ENCODE measurements at places on chromosomes 1 and 21.

DNA sequence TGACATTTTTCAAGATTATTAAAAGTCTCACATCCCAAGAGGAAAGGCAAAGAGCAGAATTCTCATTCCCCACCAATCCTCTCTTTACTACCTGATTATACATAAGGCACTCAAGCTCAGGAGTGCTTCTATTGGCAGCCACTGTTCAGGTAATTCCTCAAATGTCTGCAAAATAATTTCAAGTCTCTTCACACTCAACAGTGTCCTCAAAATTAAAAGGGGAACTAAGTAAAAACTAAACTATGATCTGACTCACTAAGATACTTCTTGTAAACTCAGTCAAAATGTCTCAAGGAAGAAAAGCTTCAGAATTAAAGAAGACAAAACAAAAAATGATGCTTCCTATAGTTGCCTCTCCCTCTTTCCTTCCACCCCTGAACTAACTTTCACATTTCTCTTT lies 135.6 kb downstream of the GPATCH2 start:
- DNase-seq = no peak

- no peak for DNase-seq
Measured at GRCh38 chr1:37476087-37476452, 1.7 kb downstream of the ZC3H12A start.

- no peak for DNase-seq
Measured at GRCh38 chr1:218783916-218784315, 389.8 kb upstream of the LYPLAL1 start.

DNA sequence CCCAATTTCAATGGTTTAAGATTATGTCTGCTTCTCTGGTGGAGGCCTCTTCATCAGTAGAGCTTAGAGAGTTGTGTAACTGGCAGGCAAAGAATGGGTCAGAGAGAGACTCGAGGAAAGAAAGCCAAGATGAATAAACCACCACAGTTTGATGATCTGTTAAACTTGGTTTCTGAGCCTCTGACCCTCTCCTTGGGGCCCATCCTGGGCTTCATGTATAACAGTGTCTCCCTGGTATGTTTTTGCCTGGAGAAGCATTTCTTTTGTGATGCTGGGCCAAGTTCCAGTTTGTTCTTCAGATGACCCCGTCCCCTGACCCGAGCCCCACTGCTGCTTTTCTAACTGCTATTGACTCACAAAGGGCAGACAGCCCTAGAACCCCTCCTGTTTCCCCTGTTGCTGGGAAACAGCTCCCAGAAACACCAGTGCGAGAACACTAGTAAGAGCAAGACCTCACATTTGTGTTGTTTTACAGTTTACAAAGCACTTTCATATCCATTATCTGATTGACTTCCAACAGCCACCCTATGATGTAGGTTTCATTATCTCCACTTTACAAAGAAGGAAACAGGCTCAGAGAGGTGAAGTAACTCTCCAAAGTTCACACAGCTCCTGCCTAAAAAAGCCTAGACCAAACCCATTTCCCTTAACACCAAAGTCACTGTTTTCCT lies 9.0 kb downstream of the CD2 start:
- no peak for DNase-seq

GRCh38 chr1:46492269-46492853 lies 2.7 kb downstream of the DMBX1 start:
- no peak for DNase-seq

DNA sequence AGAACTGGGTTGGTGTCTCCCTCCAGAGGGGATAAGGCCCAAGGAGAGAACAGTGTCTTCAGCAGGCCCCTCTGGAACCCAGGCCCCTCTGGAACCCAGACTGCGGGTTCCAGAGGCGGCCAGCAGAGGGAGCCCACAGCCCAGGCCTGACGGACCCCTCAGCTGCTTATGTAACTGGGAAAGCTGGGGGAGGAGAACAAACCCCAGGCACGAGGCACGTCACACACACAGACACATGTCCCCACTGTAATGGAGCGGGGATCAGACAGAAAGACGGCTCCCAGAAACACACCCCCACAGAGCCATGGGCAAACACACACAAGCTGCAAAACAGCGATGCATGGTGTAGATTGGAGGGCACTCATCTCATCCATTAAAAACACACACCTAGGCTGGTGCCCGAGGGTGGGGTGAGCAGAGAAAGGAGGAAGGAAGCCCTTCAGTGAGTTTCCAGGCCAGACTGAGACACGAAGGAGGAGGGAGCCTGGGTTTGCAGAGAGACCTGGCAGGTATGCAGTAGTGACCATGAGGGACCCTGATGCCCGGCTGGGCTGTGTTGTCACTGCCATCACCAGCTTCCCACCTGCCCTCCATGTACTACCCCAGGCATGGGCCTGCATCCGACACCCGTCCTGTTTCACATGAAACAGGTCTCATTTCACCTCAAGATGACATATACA lies 2.8 kb upstream of the IGSF8 start:
- peak; percentile 45 for DNase-seq

GRCh38 chr1:8021676-8022266 lies 4.3 kb downstream of the ERRFI1 start:
- no peak for DNase-seq

- no peak for DNase-seq
Measured at GRCh38 chr1:56550138-56550858, 29.1 kb downstream of the PLPP3 start.

- no peak for DNase-seq
Measured at GRCh38 chr1:6918186-6918924, 133.1 kb downstream of the CAMTA1 start.

DNA sequence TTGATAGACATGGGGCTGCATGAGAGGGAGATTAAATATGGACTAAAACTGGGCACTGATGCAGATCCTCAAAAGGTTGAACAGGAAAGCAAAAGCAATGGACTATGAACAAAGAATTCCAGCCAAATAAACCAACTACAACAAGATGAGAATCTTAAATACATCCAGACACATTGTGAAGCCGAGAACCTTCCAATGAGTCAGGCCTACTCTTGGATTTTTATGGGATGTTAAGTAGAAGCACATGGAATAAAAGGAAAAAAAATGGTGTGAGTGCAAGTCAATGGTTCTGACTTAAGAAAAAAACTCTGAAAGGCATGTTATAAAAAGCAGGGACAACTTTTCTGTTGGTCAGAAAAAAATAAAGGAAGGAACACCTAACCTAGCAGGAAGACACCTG lies 227.2 kb downstream of the DPYD start:
- DNase-seq = no peak

DNA sequence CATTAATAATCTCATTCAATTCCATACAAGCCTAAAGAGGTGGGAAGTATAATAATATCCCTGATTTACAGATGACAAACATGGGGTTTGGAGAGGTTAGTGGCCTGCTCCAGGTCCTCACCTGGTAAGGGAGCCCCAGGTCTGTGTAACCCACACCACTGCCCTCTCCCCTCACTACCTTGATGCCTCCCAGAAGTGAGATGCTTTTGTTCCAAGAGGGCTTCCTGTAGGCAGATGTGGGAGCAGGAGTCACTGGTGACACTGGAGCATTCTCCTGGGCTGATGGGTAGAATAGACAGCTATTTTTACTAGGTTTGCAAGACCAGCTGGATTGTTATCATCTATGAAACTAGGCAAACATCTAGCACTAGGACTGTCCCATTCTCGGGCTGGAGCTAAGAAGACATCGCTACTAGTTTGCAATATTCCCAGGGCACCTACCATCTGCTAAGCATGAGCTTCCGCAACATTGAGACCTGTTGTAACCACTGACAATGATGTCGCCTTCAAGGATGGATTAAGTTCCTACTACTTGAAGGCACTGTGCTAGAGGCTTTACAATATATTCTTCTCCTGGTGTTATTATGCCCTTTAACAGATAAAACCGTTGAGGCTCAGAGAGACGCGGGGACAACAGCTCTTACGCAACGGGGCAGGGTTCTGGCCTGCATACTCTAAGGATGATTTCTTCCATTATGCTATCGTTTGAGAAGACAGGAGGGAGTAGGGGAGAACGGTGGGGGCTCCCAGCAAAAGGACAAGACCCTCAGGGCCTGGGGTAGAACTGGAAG lies 35.0 kb downstream of the BATF3 start:
- no peak for DNase-seq

DNA sequence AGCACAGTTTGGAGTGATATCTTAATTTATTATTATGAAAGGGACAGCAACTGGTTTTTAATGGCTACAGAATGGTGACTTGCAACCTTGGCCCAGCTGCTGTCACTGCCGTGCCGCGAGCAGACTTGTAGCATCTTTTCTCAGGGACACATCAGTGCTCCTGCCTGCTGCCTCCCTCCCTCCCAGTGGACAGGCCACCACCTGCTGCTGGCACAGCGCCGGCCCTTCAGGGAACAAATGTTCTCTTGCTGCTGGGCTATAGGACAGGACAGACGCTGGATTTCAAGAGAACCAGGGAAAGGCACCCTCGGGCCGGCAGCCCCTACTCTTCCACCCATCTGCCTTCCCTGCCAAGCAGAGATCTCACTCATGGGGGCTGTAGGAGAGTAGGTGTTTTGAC lies 413.8 kb upstream of the NFIA start:
- no peak for DNase-seq

GRCh38 chr1:26121854-26122773 lies 10.5 kb downstream of the PDIK1L start:
- DNase-seq = no peak

DNA sequence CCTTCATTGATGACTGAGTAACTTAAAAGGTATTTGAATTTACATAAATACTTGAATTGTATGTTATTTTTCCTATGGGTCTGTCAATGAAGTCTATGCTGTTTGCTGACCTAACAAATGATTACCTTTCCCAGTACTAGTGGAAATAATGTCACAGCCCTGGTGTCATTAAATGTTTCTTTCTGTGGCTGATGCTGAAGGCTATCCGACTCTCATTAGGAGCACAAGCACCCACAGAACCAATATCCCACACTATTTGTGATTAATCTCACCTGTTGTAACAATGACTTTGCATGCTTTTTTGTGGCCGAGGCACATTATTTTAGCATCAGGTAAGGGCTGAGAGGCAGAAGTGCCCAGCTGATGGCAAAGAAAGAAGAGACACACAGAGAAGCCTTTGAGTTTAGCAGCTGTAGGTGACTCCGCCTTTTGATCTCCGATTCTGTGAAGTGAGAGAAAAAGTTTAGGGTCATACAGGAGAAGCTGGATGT lies 25.8 kb upstream of the TRIM45 start:
- no peak for DNase-seq

DNA sequence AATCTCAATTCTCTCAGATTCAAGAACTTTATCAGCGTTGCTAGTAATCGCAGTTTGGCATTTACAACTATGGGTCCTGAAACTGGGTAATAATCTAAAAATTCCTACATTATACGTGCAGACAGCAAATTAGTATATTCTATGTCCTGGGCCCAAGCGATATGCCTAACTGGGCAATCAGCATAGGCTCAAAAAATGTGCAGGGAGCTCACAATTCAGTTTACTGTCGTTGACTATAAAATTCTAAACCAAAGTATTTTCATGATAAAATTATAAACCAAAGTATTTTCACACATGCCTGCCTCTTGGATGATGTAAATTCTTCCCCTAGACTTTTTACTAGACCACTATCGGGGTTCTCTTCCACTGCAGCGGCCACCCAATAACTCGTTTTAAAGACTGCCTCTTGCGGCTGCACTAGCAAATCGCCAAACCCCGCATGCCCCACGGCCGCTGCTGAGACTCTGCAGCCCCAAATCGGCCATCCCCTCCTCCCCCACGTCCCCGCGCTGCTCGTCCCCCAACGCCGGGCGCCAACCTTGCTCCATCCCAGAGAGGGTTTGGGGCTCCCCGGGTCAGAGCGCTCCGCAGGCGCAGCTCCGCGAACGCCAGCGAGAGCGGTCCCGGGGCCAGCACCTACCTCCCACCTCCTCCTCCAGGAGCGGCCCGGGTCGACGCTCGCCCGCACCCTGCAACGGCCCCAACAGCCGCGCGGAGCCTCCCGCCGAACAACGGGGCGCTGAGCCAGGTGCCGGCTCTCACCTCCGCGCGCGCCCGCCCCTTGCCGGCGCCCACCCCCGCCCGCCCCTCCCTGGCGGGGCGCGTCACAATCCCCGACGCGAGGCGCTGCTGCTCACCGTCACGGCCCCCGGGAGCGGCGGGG lies 506 bp downstream of the SSX2IP start:
- peak; percentile 6 for DNase-seq

All from activated T-helper 1 cell treated with anti-CD3 and anti-CD28 coated beads, Interleukin-2, amount 50 U/mL, for 16 hours (primary cell).